ENCODE measurements at places on chromosomes 4 and X.

GRCh38 chr4:180993244-180993836 is 1249.9 kb upstream of the TENM3 start:
- DNase-seq, result no peak

DNA sequence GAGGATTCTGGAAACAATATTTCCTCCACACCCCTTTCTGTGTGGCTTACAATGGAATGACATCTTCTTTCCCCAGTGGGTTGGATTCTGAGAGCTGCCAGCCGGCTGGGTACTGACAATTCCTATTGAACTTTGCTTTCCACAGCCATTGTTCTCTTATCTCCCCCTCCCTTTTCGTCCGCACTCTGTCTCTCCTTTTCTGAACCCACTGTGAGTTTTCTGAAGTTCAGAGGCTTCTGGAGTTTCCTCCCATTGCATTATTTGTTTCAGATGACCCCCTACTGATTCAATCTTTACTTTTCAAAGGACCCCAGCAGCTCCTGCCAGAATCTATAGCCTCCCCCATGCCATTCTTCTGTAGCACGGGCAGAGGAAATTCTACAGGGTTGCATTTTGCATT is 10.4 kb downstream of the SMPX start:
- DNase-seq, result no peak

DNA sequence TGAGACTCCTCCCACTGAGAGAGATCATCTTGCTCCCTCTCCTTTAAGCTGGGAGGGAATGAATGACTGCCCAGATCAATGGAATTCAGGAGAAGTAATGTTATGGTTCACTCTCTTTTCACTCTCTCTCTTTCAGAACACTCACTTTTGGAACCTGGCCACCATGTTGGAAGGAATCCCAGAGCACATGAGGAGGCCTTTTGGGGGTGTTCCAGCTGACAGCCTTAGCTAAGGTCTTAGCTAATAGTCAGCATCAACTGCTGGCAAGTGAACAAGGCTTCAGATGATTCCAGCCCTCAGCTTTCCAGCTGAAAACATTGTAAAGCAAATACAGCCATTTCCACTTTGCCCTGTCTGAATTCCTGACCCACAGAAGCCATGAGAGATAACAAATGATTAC is 124.0 kb upstream of the CLNK start:
- DNase-seq, result no peak

- no peak for DNase-seq
These were observed 23.4 kb downstream of the NSG1 start for GRCh38 chr4:4410271-4410670.

GRCh38 chr4:108473163-108473720 is 147.1 kb upstream of the RPL34 start:
- DNase-seq, result no peak

- DNase-seq, result no peak
These were observed 23.8 kb downstream of the CTSO start for GRCh38 chr4:155929833-155930232.
